ENCODE measurements at places on chromosomes 16 and 17.

DNA sequence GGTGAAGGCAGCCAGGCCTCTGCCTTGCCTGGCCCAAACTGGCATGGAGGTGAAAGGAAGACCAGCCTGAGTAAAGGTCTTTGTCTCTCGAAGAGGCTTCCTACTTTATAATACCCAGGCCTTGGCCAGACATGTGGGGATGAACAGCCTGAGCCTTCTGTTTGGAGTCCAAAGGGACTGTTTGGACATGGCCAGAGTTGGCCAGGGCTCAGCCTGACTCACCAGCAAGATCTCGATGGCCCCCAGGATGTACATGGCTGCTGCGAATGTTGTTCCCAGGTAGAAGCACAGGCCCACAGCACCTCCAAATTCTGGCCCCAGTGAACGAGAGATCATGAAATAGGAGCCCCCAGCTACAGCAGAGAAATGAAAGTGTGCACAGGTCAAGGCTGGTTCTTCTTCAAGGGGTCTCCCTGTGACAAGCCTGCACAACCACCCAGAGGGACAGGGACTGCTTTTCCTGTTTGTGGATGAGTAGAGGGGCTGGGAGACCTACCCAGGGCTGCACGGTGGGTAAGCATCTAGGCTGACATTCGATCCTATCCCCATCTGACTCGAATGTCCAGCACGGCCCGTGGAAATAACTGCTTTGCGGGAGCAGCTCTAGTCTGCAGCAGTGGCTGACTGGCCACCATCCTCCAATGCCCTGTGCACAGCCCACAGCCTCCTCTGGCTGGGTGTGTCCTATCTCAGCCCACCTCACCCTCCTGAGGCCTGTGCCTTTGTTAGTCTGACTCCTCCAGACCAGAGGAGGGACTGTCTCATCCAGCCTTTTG, 10.7 kb upstream of the LCAT start:
- DNase-seq, result no peak

- no peak for DNase-seq
Measured at GRCh38 chr17:45150911-45151809, 2.9 kb downstream of the HEXIM1 start.

DNA sequence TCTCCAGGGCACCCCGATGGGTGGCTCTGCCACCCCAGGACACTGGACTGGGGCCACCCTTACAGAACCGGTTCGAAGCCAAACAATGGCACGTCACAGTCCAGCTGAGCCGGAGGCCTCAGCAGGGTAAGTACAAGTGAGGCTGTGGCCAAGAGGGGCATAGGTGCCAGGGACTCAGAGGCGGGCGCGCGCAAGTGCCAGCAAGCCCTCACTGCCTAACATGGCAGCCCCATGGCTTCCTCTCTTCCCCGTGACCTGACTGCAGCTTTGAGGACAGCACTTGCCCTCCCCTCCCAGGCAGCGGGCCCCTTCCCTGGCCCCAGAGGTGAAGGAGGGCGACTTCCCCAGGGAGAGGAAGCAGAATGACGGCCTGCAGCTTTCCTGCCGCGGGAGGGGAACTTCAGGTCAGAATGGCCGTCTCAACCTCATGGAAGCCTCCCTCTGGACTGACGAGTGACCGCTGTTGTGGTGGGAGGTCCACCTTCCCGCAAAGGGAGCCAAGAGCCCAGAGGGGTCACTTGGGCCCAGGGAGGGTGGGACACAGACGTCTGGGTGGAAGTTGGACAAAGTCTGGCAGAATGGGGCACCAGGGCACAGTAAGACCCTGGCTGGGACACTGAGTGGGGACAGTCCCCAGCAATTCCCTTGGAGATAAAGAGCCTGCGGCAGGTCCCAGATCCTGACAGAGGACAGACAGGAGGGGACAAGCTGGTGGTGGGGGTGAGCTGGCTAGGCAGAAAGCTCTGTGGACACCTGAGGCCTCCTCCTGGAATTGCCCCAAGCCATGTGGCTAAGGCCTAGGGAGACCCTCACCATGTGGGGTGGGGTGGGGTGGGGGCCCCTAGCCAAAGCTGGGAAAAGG, 52.1 kb upstream of the TOB1 start:
- DNase-seq, result no peak

- no peak for DNase-seq
Measured at GRCh38 chr17:76345377-76345974, 8.2 kb downstream of the PRPSAP1 start.

GRCh38 chr16:81996664-81997509, 14.4 kb downstream of the SDR42E1 start:
- DNase-seq, result no peak

DNA sequence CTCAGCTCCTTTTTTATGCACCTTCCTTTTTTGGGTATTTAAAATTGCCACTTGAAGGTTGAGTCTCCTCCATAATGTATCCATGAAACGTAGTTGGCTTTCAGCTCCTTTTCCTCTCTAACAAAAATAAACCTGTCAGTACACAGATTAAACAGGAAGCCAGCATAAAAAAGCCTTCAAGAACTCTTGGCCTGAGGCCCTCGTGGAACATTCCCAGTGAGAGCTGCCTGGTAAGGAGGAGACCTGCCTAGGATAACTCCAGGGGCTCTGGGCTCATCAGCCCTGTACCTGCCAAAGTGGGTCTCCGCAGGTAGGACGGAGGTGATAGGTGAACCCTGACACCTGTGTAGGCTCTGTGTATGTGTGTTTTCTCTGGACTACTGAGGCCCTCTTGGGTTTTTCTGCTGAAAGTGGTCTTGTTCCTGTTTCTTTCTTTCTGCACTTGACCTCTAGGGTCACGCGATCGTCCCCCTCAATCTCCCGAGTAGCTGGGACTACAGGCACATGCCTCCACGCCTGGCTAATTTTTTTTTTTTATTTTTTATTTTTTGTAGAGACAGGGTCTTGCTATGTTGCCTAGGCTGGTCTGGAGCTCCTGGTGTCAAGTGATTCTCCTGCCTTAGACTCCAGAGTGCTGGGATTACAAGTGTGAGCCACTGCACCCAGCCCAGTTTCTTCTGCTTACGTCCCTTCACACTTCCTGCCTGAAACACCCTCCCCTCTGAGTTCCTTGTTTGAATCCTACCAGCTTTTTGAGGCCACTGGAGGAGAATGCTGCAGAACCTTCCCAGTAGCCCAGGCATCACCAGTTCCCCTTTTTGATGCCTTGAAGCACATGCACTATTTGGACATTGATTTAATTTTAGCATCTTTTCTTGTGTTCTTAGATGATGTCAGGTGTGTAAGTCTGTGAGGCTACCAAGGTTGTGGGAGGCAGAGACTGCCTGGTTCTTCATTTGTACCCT, 9.8 kb downstream of the PGS1 start:
- DNase-seq, result no peak

DNA sequence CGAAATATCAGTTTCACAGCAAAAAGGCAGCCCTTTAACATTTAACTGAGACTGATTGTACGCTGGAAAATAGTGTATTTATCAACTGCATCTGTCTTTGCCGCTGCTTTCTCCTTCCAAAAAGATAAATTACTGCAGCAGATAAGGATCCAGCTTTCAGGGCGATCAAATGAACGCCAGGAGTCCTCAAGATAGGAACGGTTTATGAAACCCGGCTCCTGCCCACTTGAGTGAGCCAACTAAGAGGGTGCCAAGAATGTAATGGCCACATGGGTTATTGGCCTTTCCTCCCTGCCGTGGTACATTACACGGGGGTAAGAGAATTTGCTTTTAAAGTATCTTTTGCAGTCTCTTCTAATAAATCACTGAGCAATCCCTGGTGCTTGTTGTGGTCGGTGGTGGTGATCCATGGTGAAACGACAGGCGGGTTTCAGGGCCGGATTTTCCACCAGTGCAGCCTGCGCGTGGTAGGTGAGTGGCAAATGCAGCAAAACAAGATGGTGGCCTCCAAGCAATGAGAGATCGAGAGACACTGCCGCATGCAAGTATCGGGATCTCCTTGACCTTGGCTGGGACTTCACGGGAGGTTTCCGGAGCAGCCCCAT, 67.5 kb upstream of the IRX6 start:
- DNase-seq, result no peak

GRCh38 chr16:72620348-72620747, 427.6 kb downstream of the ZFHX3 start:
- no peak for DNase-seq

DNA sequence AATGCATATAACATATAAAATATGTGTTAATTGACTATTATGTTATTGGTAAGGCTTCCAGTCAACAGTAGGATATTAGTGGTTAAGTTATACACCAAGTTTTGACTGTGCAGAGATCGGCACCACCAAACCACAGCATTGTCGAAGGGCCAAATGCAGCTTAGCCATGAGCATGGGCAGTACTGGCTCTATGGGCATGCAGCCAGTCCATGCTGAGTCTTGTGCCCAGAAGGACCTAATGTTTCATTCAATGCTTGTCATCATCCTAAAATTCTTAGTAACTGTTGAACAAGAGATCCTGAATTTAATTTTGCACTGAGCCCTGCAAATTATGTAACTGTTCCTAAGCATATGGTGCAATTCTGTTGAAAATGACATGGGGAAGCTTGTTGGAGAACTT, 233.4 kb upstream of the HS3ST3A1 start:
- no peak for DNase-seq

- no peak for DNase-seq
Measured at GRCh38 chr16:66894948-66895688, 14.8 kb downstream of the PDP2 start.

DNA sequence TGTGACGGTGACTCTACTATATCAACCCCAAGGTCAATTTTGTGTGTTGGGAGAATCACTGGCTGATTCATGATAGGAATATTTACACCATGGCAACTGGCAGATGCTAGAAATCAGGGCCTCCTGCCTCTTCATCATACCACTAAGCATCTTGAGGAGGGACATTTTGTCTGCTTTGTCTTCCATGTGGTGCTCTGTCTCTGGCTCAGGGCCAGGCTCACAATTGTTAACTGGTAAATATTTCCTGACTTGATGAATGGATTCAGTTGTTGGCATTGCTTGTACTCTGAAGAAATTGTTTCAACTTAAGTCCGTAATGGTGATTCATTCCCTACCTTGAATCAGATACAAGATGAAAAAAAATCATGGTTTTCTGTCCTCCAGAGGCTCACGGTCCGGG, 292.7 kb downstream of the HAPSTR1 start:
- DNase-seq, result no peak

GRCh38 chr16:12576878-12577277, 226.8 kb downstream of the CPPED1 start:
- DNase-seq, result no peak

- no peak for DNase-seq
Measured at GRCh38 chr16:88453611-88454522, 787 bp downstream of the ZFPM1 start.

- no peak for DNase-seq
Measured at GRCh38 chr17:46978489-46979146, 435 bp downstream of the RPRML start.

DNA sequence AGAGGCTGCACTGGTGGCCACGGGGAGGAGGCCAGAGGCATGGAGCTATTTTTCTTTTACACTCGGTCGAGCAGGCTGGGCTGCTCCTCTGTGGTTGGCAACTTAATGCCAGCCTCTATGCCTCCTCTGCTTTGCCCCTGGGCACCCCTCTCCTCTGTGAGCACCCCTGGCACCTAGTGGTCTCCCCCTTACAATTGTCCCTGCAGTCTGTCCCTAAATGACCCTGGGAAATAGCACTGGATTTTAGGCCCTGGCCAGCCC, 27.0 kb downstream of the LRRC75A start:
- DNase-seq, result no peak

- DNase-seq, result no peak
Measured at GRCh38 chr17:79476074-79476652, 134.7 kb downstream of the RBFOX3 start.

DNA sequence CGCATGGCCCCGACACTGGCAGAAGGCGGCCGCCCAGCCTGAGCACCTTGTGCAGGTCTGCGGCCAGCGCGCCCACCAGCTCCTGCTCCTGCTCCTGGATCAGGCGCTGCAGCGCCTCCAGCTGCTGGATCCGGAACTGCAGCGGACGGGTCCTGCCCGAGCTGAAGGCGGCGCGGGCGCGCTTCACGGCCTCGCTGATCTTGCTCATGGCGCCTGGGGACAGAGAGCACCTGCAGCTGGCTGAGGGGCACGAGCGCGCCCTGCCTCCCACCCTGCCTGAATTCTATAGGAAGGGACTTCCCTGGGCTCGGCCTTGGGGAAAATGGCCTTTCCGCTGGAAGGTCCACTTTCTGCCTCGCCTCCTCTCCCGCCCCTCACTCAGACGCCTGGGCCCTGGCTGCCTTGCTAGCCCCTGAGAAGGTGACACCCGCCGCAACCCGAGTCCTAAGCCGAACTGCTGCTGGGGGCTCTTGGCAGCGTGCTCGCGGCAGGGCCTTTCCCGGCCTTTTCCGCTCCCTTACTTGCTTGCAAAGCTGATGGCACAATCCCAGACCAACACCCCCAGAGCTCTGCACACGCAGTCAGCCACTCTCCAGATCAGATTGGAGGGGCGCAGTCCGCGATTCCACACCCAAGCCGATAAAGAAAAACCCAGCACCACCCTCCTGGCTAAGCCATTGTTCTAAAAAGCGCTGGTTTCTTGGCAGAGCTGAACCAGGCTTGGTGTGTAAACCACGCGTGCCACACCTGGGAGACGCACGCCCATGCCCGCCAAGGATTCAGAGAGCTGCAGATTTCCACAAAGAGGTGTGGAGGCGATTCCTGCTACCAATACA, 3.0 kb downstream of the ALDH3A1 start:
- no peak for DNase-seq

DNA sequence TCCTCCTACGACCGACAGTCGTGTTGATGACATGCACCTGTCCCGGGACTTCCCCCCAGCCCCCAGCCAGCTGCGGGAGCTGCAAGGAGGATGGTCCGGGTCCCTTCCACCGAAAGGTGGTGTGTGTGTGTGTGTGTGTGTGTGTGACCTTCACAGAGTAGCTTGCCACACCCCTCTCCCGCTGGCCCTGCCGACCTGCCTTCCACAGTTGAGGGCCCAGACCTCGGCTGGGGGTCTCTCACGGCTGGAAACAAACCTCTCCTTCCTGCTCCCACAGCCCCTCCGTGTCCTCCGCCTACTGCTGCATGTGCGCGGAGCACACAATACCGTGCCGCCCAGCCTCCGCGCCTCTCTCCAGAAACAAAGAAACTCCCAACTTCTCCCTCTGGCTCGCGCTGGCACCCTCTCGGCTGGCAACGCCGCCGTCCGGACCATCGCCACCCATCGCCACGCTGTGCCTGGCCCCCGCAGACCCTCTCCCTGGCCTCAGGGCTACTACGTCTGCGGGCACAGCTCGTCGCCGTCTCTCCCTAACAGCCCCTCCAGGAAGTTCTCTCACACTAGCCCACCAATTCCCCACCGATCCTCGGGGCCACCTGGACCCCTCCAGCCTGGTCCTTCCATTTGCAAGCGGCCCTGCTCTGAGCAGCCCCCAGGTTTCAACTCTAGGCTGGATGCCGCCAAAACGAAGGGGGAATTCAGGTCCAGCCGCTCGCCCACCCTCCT, 81.2 kb downstream of the TIMM22 start:
- DNase-seq, result no peak

- DNase-seq, result no peak
Measured at GRCh38 chr16:67844497-67844896, 2.2 kb upstream of the NUTF2 start.

GRCh38 chr16:23754594-23755483, at the start of gene CHP2:
CHP2 (plus strand) TSS chr16:23755026; CDS start chr16:23755050, 24 bp downstream.
- no peak for DNase-seq

DNA sequence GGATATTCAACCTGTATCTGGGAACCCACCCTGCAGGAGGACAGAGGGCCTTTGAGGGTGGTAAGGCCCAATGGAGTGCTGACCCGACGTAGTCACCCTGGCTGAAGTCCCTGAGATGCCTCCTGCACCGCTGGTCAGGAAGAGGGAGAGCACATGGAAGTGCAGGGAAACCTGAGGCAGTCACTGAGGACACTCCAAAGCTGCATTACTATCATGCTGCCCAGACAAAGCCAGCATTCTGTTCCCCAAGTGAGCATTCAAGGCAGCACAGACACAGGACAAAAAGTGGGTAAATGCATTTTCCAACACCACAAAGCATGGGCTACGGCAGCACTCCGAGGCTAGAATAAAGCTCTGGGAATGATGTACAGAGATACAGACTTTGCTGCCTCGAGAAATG, 46.8 kb upstream of the BCAR1 start:
- no peak for DNase-seq

Data from epithelial cell of proximal tubule (primary cell).